Neural crest cell (in vitro differentiated cells): ENCODE measurements at places on chromosomes 2 and 18.

GRCh38 chr2:10990561-10991111 lies 78.9 kb downstream of the KCNF1 start:
- no peak for DNase-seq

- no peak for DNase-seq
Measured at GRCh38 chr2:192060161-192060560, 134.6 kb downstream of the TMEFF2 start.

DNA sequence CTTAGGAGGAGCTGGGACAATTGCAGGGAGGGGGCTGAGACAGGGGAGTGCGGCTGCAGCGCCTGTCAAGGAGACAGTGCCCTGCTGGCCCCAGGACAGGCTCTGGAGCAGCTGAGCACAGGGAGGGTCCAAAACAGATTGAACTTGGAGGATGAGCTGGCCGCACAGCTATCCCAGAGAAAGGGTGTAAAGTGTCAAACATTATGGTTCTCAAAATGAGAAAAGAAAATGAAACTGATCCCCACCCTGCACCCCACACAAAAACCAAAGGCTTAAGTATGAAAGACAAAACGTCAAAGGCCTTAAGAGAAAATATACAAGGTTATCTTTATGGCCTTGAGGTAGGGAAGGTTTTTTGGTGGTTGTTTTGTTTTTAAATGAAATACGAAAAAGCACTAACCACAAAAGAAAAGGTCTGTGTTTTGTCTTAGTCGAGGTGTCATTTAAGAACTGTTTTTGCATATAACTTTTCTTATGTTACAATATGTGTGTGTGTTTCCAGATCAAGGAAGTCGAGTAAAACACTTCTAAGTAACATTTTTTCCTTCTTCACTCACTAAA lies 111.8 kb downstream of the HDAC4 start:
- no peak for DNase-seq

DNA sequence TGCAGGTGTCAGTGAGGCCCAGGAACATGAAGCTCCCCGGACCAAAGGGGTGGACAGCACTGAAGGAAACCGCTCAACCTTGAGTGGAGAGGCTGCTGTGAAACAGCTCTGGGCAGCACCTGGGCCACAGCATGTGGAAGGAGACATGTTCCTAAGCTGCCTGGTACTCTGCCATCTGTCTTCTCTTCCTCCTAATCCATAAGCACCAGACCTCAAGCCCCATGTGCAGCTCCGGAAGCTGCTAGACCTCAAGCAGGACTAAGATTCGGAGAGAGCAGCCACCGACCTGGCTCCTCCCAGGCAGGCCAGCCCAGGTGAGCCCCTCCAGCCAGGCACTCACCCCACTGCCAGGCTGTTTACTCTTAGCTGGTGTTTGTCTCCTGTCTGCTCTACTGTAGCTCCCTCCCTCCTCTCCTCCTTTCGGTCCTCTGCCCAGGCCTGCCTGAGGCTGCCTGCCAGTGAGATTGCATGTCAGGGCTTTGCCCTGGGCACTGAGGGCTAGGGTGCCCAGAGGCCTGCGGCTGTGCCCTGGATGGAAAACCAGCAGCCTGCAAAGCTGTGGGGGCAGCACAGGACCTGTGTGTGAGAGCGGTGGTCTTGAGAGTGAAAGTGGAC lies 53.7 kb downstream of the BCL11A start:
- no peak for DNase-seq

GRCh38 chr18:3725115-3725514 lies 275.1 kb downstream of the TGIF1 start:
- no peak for DNase-seq

- DNase-seq = no peak
Measured at GRCh38 chr2:197140045-197140444, 170.5 kb downstream of the ANKRD44 start.

GRCh38 chr2:109206569-109207146 lies 77.7 kb downstream of the SH3RF3 start:
- DNase-seq = no peak

- DNase-seq = no peak
Measured at GRCh38 chr2:69366-70344, 23.4 kb upstream of the FAM110C start.

- DNase-seq = no peak
Measured at GRCh38 chr18:21706386-21706865, 1.9 kb upstream of the ABHD3 start.

GRCh38 chr2:179340678-179341077 lies 76.0 kb upstream of the SESTD1 start:
- DNase-seq = no peak

GRCh38 chr2:122358729-122359128 lies 603.3 kb downstream of the TSN start:
- DNase-seq = no peak

- no peak for DNase-seq
Measured at GRCh38 chr2:10362898-10363454, 60.3 kb downstream of the HPCAL1 start.

DNA sequence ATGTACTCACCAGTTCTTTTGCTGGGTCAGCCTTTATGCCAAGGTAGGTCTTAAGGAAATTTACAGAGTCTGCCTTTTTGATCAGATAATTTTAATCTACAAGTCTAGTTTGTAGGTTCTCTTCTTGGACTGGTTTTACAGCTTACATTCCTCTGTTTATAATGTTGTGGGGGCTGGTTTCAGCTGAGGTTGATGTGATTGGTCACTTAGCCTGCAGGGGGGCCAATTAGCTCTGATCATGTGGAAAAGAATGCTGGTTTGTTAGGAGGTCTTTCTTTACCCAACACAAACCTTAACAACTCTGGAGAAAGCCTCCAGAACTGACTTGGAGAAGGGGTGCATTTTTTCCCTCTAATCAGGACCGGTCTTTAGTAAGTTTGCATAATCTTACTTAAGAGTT lies at the start of gene KCNJ13:
Gene KCNJ13 (minus strand): TSS at position 131 of the 400 bp plus-strand sequence. CDS start 5,203 bp downstream, outside the sequence.
- no peak for DNase-seq

DNA sequence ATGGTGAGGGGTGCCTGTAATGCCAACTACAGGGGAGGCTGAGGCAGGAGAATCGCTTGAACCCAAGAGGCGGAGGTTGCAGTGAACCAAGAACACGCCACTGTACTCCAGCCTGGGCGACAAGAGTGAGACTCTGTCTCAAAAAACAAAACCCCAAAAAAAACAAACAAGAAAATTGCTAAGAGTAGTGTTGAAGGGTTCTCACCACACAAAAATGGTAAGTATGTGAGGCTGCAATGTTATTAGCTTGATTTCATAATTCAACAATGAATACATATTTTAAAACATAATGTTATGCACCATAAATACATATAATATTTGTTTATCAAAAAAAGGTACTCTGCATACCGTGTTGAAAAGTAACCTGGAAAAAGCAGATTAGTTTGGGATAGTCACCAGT lies 45.8 kb downstream of the PSMG2 start:
- DNase-seq = no peak

- no peak for DNase-seq
Measured at GRCh38 chr18:5302606-5303005, 7.1 kb upstream of the ZBTB14 start.

- DNase-seq = peak; percentile 14
Measured at GRCh38 chr2:73987109-73987947, 2.6 kb downstream of the TET3 start.

DNA sequence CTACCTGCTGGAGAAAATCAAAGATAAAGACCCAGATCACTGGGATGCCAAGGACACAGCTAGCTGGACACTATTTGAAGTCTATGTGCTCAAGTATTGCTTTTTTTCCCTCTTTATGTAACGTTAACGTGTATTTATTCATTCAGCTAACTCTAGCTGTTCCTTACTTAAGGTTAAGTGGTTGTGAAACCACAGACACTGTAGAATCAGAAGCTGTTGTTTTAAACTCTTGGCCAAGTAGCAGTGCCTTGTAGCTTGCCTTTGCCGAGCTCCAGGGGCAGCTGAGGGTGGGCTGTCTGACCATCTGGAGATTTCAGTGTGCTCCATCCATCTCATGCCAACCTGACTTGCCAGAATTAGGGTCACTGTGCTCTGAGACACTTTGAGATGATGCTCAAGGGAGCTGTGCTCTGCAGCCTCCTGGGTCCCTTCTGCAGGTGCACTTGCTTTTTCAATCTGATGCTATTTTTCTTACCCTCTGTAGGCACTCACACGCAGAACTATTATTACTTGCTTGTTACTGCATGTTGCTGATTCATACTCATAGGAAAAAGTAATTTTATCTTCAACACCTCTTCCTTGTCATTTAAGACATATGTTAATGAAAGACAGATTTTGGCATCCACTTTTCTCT lies 116.2 kb downstream of the METTL8 start:
- DNase-seq = no peak

DNA sequence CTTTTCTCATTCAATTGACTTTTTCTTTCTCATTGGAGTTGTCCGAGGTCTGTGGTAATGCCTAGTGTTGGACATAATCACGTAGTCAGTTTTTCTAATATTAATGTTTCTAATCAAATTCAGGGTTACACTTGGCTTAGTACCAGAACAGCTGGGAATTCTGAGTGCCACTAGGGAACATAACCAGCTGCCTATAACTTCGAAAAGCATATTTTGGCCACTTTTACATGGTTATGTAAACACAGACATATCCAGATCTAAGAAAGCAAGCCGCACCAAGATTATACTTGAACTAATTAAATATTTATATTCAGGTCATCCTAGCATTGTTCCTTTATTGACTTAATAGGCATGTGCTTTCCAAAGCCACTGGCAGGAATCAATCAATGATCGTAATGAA lies 91.1 kb upstream of the ARHGAP28 start:
- DNase-seq = no peak

GRCh38 chr2:6237039-6237660 lies 545.0 kb downstream of the SOX11 start:
- no peak for DNase-seq

GRCh38 chr2:213679894-213680293 lies 395.6 kb downstream of the SPAG16 start:
- DNase-seq = no peak

GRCh38 chr18:61606759-61607158 lies 273.5 kb downstream of the CDH20 start:
- DNase-seq = no peak

- DNase-seq = no peak
Measured at GRCh38 chr2:38465789-38466127, 88.7 kb upstream of the ATL2 start.
